ENCODE measurements at places on chromosomes 2 and 18. TPM values are rescaled to one million over a fixed set of nuclear protein-coding genes. Genes with fewer than 3 reads are reported as not detected.

- no peak for DNase-seq
Measured at GRCh38 chr2:141058556-141058955, 1072.3 kb downstream of the LRP1B start.

DNA sequence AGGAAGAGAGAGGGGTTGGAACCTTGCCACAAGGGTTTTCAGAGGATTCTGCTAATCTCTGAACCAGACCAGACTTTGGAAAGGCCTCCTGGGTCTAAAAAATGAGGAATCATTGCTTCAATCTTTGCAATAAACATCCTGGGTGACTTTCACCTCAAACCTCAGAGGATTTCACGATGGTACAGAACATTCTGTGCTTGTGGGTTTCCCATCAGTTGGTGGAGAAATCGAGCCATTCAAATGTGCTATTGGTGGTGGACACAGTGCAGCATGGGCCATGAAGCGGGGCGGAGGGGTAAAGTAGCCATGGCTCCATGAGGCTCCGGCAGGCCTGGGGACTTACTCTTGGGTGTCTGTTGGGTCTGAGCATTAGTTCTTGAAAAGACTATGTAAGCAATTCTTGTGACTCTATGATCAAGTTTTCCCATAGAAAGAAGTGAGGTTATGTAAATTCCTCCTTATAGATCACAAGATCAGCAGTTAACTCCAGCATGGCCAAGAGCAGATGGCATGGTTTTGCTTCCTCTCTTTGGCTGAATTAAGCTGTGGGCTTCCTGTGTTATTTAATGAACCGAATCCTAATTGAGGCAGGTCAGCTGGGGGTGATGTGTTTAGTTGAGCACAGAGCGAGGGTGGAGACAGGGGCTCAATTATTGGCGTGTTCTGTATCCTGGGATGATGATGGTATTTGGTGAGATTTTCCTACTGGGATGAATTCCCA, 1.9 kb upstream of the IL1R2 start:
- no peak for DNase-seq

GRCh38 chr2:97845818-97846217, 132.4 kb downstream of the ZAP70 start:
- DNase-seq, result no peak

The GDF7 gene
- total RNA-seq, result 5.9 TPM

The COL6A3 gene
- 0.02 TPM for total RNA-seq

The RBM44 gene
- total RNA-seq, result 0.69 TPM
